Aortic smooth muscle cell (primary cell): ENCODE measurements at places on chromosomes 3 and 15. TPM values are rescaled to one million over a fixed set of nuclear protein-coding genes. Genes with fewer than 3 reads are reported as not detected.

RLBP1 gene
- not detected in 2 replicates for total RNA-seq

RBPMS2 gene
- total RNA-seq = under 0.01 TPM in 1 of 2 replicates, not detected in the other

MFAP1 gene
- 26.2 and 28.4 TPM in 2 replicates for total RNA-seq

RTP4 gene
- 0.79 and 0.99 TPM in 2 replicates for total RNA-seq

TP53BP1 gene
- total RNA-seq = 68.0 and 71.2 TPM in 2 replicates

FRMD4B gene
- 12.7 and 18.0 TPM in 2 replicates for total RNA-seq

STAB1 gene
- total RNA-seq = 2.5 and 6.5 TPM in 2 replicates

ZCWPW2 gene
- 0.79 and 0.99 TPM in 2 replicates for total RNA-seq
